Tongue (tissue), 3 donors: ENCODE measurements at places on chromosomes 6 and 20. TPM values are rescaled to one million over a fixed set of nuclear protein-coding genes. Genes with fewer than 3 reads are reported as not detected.

ABHD16B gene
- total RNA-seq: not detected

CTAGE9 gene
- not detected for total RNA-seq

ARFGEF3 gene
- 3.3 TPM for total RNA-seq

SULF2 gene
- total RNA-seq: 68.0 TPM

PTCRA gene
- 1.8 TPM for total RNA-seq

PHACTR1 gene
- 2.5 TPM for total RNA-seq

LY6G6C gene
- total RNA-seq: 1.1 TPM

SEMG1 gene
- total RNA-seq: not detected

LY6G5C gene
- total RNA-seq: not detected

TLDC2 gene
- total RNA-seq: 0.21 TPM

DNAH8 gene
- 3.0 TPM for total RNA-seq

C6orf163 gene
- 2.7 TPM for total RNA-seq

NMBR gene
- not detected for total RNA-seq

IL17F gene
- not detected for total RNA-seq

PDE10A gene
- 14.0 TPM for total RNA-seq

MATN4 gene
- 1.1 TPM for total RNA-seq

SCRT2 gene
- not detected for total RNA-seq

DPPA5 gene
- total RNA-seq: not detected

GRCh38 chr20:8589956-8590355, 457.9 kb downstream of the PLCB1 start:
- no peak for DNase-seq

- DNase-seq: no peak
These were observed 24.1 kb upstream of the TRIM27 start for GRCh38 chr6:28947831-28948270.

GRCh38 chr20:33124994-33125393, 43.0 kb upstream of the BPIFA2 start:
- no peak for DNase-seq

DNA sequence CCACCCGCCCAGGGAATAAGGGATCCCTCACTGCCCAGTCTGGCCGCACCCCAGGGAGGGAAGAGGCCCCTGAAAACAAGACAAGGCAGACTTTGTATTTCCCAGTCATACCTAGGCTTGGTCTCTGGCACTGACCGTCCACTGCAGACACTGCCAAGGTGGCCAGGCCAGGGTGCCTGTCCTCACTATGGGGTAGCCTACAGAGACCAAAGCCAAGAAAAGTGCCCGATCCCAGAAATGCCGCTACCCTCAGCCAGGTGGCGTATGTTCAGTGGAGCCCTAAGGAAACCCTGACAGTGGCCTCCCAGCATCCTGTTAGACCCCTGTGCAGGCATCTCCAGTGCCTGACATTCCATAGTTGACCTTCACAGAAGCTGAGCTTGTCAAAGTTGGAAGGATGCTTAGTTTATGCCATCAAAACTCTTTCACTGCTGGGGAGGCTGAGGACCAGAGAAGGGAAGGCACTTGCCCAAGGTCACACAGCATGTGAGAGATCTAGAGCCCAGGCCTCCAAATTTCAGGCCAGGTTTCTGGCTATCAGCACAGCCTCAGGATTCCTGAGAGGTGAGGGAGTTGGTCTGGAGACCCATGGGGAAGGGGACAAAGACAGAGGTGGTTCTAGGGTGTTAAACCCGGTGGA, 2.5 kb downstream of the SCRT2 start:
- no peak for DNase-seq

DNA sequence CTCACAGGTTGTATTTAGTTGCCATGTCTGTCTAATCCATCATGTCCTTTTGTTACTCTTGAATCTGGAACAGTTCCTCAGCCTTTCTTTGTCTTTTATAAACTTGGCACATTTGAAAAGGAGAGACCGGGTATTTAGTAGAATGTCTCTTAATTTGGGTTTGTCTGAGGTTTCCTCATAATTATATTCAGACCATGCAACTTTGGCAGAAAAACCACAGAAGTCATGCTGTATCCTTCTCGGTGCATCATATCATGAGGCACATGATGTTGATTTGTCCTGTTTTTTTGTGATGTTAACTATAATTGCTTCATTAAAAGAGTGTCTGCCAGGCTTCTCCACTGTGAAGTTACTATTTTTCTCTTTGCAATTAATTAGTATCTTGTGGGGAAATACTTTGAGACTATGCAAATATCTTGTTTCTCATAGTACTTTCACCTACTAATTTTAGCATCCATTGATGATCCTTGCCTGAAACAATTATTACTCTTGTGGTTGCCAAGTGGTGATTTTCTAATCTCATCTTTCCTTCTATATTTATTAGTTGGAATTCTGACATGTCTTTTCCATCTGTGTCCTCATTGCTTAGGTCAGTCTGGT, 837.3 kb downstream of the DHX35 start:
- DNase-seq: no peak

GRCh38 chr20:47677635-47678453, 107.4 kb downstream of the SULF2 start:
- DNase-seq: peak; percentile 74

GRCh38 chr6:52286798-52287432, 2.4 kb upstream of the MCM3 start:
- DNase-seq: peak; percentile 72

DNA sequence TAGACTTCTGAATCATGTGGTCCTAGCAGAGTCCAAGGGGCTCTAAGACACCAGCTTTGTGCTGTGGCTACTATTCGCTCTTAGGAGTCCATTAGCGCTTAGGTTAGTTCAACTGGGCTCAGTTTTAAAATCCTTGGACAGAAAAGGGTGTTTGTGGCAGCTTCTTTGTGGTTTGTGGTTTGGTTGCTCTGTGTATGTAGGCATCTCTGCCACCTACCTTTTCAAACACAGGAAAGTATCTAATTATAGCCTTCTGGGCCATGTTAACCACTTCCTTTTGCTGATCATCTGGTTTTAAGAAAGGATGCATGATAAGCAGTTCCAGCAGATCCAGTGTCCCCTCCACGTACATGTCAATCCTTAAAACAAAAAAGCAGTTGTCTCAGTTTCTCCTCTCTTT, 10.8 kb downstream of the GSTA4 start:
- DNase-seq: no peak

DNA sequence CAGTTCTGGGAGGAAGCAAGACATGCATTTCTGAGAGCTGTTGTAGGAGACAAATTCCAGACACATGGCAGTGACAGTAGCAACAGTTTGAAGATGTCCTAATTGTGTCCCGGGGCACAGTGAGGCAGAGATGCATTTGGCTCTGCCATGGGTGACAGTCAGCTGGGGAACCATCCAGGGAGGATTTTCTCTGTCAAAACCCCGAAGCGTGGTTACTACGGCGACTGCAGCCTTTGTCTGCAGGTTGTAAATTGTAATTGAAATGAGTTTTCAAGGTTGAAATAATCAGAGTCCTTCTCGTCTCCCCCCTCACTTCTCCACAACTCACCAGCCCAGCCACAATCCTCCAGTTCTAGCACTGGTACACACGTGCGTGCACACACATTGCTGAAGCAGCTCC, 100.1 kb downstream of the GRM4 start:
- no peak for DNase-seq

GRCh38 chr6:123854201-123854600, 50.5 kb downstream of the NKAIN2 start:
- DNase-seq: no peak

- no peak for DNase-seq
These were observed 13.5 kb upstream of the KCNK16 start for GRCh38 chr6:39335780-39336545.

GRCh38 chr20:11120431-11120830, 446.6 kb upstream of the JAG1 start:
- no peak for DNase-seq

- DNase-seq: no peak
These were observed 30.0 kb downstream of the TFAP2A start for GRCh38 chr6:10384610-10385523.

DNA sequence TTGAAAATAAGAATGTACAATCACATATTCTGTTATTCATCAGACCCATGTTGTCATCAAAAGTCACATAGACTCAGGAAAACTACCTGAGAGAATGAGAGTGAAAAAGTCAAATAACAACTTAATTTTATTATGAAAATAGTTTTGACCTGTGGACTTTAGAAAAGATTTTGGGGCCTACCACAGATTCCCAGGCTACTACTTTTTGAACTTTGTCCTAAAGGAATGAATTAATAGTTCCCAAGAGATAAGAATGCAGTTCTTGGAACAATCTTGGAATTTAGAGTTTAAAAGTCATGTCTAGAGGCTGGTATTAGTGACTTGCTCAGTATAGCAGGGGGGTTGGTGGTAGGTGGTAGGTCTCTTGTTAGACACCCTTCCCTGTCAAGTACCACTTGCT, 3.3 kb downstream of the TAF8 start:
- no peak for DNase-seq

- no peak for DNase-seq
These were observed 8.7 kb downstream of the EZR start for GRCh38 chr6:158810155-158811095.

- DNase-seq: no peak
These were observed 32.4 kb upstream of the NOP56 start for GRCh38 chr20:2619961-2620595.

DNA sequence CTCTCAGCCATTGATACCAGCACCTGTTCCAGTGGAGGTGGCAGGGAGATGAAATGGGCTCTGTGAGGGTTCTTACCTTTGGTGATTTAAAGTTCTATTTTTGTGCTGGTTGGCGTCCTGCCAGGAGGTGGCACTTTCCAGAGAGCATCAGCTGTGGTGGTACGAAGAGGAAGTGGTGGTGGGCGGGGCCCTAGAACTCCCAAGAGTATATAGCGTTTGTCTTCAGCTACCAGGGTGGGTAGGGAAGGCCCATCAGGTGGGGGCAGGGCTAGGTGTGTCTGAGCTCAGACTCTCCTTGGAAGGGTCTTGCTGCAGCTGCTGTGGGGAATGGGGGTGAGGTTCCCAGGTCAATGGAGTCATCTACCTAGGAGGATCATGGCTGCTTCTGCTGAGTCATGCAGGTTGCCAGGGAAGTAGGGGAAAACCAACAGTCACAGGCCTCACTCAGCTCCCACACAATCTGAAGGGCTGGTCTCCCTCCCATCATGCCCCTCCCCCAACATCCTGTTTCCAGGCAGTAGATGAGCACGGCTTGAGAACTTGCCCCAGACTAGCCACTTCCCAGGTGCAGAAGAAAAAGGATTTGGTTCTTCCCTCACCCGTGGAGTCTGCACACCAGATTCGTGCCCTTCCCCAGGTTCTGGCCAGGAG, 46.6 kb downstream of the MOXD1 start:
- DNase-seq: no peak

DNA sequence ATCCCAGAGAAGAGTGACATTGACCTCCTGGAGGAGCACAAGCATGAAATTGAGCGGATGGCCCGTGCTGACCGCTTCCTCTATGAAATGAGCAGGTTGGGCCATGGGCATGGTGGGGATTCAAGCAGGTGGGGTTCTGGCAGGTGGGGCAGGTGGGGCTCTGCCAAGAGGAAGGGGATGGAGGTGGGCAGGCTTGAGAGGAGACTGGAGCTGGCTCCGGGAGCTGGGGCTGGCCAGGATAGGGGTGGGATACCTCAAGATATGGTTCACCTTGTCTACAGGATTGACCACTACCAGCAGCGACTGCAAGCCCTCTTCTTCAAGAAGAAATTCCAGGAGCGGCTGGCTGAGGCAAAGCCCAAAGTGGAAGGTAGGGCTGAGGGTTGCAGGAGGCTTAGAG, 42.9 kb downstream of the MOCS1 start:
- no peak for DNase-seq

DNA sequence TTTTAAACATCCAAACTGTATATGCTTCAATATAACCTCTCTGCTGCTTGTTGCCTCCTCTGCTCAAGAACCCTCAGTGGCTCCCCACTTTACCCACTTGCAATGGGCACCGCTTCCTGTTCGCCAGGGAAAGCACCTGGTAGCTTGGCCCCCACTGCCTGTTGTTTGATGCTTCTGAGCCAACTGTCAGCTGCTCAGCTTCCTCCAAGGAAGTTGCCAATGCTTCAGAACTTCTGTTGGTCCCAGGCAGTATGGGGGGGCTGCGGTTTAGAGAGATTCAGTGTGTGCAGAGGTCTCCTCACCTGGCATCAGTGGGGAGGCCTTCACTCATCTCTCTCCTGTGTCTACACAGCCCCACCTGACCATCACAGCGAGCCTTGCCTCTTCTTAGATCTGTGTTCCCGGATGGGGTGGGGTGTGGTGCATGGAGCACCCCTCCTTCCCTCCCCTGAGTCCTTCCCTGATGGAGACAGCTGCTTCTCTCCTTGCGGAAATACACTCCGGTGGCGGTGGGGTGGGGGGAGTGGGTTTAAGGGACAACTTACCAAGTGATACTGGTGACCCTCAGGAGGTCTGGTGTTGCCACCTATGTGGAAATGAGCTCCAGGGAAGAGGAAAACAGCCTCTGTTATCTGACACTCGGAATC, 308.1 kb downstream of the CDH26 start:
- no peak for DNase-seq

GRCh38 chr20:47768016-47768824, 17.1 kb downstream of the SULF2 start:
- DNase-seq: no peak

GRCh38 chr6:431986-432385, 40.4 kb downstream of the IRF4 start:
- no peak for DNase-seq

DNA sequence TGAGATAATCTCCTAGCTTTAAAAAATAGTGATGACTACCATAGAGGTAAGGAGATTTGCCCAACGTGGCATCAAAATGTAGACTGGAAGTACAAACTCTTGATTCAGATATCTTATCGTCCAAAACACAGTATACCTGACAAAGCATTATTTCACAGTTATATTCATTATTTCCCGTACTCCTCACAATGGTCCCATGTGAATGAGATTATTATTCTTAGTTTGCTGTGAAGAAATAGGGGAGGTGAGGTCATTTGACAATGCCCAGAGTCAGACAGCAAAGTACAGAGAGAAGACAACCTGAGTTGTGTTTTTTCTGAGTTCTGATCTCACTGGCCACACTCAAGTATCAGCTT, 1.2 kb upstream of the TFB1M start:
- no peak for DNase-seq

GRCh38 chr6:139278190-139278589, 13.6 kb downstream of the TXLNB start:
- DNase-seq: no peak

- DNase-seq: no peak
These were observed 319.6 kb upstream of the POU3F2 start for GRCh38 chr6:98514796-98515195.
